Activated T-cell treated with anti-CD3 and anti-CD28 coated beads for 48 hours (primary cell): ENCODE measurements at places on chromosomes 16 and 17.
A peak's percentile ranks its signal among the peaks of the same experiment; 100 is the strongest.

DNA sequence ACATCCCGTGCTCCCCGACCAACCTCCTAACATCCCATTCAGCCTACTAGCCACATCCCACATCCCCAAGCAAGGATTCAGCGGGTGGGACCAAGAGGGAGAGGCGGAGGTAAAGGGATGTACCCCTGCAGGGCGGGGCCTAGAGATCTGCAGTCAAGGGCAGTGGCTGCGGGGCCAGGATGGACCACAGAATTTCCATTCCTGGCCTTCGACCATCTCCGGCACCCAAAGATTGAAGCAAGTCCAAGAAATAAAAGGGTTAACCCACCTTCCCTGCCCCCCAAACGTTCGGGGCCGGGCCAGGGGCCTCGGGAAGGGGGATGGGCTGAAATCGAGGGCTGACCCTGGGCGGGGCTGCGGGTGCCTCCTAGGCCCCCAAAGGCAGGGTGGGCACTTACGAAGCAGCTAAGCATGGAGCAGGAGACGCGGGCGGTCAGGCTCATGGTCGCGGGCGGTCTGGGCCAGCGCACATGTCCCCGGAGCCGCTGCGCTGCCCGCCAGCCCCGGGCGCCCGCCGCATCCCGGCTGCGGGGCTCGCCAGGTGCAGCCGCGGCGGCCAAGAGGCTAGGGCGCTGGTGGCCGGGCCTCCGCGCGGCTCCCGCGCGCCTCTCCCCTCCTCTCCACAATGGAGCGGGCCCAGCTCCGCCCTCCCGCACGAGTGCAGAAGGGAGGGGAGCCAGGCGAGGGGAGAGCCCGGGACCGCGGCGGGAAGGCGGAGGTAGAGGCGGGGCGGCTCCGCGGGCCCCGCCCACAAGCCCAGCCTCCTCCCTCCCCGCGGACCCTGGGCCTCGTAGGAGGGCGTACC lies at the start of gene MTMR4:
MTMR4 (minus strand) TSS at position 674 of the 805 bp plus-strand sequence; CDS start at position 443, 231 bp downstream.
- peak; percentile 78 for DNase-seq

- DNase-seq, result peak; percentile 90
Measured at GRCh38 chr17:3048727-3049471, 14.5 kb downstream of the OR1D5 start.

DNA sequence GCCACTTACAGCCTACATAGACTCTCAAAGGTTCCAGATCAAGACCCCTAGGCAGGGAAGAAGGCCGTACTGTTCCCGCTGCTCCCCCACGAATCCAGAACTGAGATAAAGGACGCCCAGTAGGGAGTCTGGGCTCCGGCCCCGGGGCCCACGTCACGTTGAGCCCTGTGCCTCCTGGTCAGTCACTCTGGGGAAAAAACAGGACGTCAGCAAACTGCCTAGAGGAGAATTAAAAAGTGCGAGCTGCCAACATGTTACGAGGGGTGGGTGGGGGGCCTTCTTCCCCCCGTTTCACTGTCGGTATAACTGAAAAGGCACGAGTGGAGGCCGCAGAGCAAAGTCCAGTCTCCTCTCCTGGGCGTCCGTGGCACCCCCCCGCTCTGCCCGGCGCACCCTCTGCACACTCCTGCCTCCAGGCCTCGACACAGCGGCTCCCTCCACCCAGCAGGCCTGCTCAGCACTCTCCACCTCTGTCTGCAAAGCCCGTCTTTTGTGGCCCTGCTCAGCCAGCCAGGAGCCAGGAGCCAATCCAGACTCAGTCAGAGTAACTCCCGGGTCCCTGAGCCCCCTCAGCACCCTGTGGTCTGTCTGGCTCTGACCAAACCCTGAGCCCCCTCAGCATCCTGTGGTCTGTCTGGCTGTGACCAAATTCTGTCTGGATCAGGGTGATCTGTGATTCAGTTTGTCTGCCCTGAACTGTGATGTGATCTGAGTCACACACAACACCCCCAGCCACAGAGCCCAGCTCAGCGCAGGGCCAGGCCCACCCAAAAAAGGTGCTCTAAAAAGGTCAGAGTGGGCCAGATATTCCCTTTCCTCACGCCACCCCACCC lies 6.2 kb downstream of the ITGAE start:
- peak; percentile 48 for DNase-seq

GRCh38 chr17:64259922-64260321 lies 3.1 kb downstream of the TEX2 start:
- DNase-seq, result no peak

DNA sequence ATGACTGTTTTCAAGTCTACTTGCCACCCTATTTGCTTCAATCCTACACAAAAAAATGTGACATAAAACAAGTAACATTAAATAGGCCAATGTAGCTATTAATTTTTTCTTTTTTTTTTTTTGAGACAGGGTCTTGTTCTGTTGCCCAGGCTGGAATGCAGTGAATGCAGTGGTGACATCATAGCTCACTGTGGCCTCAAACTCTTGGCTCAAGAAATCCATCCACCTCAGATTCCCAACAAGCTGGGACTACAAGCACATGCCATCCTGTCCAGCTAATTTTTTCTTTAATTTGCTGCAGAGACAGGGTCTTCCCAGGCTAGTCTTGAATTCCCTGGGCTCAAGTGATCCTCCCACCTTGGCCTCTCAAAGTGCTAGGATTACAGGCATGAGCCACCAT lies 29.4 kb downstream of the ANKFY1 start:
- DNase-seq, result no peak

DNA sequence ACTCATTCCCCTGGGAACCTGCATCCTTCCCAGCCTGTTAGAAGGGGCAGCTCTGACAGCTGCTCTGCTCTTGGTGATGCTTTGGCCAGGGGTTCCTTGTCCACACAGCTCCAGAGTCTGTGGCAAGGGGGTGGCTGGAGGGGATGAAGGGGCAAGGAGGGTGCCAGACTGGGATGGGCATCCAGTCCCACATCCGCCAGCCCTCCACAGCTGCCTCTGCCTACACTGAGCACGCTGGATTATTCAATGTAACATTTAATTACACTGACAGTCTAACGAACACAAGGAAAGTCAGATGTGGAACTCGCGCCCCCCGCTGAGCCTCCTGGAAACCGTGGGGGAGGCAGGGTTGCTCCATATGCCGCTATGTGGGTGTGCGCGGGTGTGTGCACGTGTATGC lies 101.1 kb downstream of the C16orf78 start:
- DNase-seq, result no peak

GRCh38 chr17:27466743-27467375 lies 10.6 kb downstream of the KSR1 start:
- DNase-seq, result peak; percentile 76

GRCh38 chr17:62754631-62755030 lies 53.5 kb downstream of the MARCHF10 start:
- DNase-seq, result no peak

- no peak for DNase-seq
Measured at GRCh38 chr17:37745801-37746426, 1.1 kb upstream of the HNF1B start.

GRCh38 chr16:11909653-11910545 lies 5.9 kb downstream of the GSPT1 start:
- DNase-seq, result no peak

GRCh38 chr17:51764387-51764971 lies 394.0 kb downstream of the CA10 start:
- peak; percentile 5 for DNase-seq

DNA sequence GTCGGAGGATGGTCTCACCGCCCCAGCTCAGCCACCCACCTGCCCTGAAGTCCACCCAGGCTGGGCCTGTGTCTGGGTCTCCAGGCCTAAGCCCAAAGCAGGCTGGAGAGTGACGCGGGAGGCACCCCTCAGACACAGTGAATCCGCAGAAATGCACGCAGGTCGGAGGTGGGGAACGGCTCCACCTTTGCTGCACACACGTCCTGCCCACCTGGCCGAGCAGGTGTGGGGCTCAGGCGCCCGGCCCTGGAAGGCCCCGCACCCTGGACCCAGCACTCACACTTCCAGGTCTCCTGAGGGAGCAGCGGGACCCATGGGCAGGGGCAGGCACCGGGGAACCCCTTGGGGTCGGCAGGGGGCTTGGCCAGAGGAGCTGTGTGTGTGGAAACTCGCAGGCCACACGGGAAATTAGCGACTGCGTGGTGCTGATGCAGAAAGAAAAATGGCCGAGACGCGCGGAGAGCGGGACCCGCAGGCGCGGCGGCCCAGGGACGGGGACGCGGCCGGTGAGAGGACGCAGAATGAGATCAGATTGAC lies 10.7 kb downstream of the CYBC1 start:
- no peak for DNase-seq

GRCh38 chr16:67846063-67846319 lies 742 bp upstream of the NUTF2 start:
- DNase-seq, result no peak

GRCh38 chr17:81921537-81921862 lies 3.5 kb upstream of the SIRT7 start:
- no peak for DNase-seq

DNA sequence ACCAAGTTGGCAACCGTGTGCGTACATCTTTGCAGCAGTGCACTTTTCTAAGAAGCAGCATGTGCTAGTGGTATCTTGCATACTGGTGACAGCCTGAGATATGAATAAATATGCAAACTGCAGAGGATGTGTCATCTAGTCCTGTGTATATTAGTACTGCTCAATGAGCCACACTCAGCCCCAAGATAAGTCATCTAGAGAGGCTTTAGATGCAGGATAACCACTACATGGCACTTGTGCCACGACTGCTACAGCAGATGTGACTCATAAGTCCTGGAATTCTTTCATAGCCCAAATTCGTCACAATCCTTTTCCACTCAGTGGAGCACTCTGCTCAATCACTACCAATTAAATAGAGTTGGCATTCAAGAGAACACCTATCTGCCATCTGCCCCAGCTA lies 171.5 kb downstream of the AXIN2 start:
- no peak for DNase-seq

GRCh38 chr17:72684405-72685020 lies 408.0 kb downstream of the SLC39A11 start:
- DNase-seq, result no peak

DNA sequence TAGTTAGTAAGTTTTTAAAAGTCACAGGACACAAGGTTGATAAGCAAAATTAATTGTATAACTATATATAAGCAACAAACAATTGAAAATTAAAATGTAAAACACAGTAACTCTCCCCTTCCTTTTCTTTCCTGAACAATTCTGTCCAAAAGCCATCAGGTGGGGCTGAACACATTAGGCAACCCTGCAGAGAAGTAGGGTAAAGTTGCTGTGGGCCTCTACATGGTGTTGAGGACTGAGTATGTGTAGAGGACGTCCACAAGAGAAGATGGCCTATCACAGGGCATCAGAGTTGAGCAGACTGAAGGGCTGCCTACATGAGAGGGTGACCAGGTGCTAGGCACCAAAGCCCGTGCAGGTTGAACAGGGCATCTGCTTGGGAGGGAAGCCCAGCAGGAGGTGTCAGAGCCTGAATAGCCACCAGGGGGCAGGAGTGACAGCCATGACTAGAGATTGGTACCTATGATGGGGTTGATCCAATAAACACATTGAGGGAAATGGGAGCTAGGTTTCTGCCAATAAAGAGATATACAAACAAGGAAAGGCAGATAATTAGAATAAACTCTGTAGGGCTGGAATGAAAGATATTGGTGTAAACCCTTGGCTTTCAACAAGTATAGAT lies 415.1 kb downstream of the NPIPA8 start:
- DNase-seq, result peak; percentile 43

DNA sequence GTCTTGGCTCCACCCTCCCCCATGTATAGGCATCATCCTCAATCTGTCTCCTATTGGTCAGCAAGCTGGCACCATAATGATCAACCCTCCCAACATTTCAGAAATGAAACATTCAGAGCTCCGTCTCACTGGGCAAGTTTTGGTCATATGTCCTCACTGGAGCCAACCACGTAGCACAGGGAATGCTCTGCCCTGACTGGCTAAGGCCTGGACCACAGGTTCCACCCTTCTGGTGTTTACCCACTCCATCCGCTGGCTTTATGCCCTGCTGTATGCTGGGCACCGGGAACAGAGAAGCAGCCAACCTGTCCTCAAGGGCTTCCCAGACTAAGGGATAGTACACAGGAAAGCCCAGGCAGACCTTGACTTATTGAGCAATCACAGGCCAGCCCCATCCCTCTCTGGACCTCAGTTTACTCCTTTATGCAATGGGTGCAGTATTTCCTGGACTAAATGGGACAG lies 20.5 kb downstream of the MYO15A start:
- DNase-seq, result no peak
